ENCODE measurements at places on chromosomes 16 and 17.
A peak's percentile ranks its signal among the peaks of the same experiment; 100 is the strongest.

- DNase-seq = no peak
These were observed 51.8 kb upstream of the AKAP1 start for GRCh38 chr17:57033296-57033695.

DNA sequence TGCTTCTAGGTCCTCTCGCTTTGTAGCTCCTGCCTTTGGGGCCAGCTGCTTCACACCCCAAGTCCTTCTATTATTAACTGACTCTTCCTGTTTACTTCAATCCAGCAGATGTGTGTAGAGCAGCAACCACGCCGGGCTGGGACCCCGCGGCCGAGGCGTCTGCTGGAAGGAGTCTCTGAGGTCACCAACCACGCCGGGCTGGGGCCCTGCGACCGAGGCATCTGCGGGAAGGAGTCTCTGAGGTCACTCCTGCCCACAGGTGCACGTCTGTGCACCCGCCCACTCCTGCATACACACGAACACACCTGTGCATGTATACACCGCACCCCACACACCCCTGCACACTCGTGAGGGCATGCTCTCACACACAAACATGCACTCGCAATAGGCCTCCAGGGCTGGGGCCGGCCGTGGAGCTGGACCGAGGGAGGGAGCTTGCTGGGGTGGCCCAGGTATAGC lies 7.8 kb upstream of the TEX19 start:
- DNase-seq = no peak

DNA sequence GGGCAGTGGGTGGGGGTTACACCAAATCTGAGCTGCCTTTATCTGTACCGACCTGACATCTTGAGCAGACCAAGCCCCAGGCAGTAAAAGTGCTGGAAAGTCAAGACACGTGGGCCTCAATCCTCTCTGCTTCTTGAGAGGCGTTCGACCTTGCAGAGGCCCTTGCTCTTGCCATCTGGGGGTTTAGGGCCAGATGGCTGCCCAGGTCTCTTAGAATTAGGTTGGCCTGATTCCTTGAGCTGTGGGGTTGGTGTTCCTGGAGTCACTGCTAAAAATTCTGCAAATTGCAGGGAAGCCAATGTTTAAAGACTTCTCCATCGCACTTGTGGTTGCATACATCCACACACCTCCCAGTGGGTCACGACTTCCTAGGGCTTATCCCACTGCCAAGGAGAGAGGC lies 238.2 kb upstream of the ASIC2 start:
- no peak for DNase-seq

- peak; percentile 34 for DNase-seq
These were observed 7.5 kb upstream of the C16orf95 start for GRCh38 chr16:87324411-87325275.

- DNase-seq = peak; percentile 56
These were observed 348.3 kb downstream of the CPPED1 start for GRCh38 chr16:12455287-12455798.

DNA sequence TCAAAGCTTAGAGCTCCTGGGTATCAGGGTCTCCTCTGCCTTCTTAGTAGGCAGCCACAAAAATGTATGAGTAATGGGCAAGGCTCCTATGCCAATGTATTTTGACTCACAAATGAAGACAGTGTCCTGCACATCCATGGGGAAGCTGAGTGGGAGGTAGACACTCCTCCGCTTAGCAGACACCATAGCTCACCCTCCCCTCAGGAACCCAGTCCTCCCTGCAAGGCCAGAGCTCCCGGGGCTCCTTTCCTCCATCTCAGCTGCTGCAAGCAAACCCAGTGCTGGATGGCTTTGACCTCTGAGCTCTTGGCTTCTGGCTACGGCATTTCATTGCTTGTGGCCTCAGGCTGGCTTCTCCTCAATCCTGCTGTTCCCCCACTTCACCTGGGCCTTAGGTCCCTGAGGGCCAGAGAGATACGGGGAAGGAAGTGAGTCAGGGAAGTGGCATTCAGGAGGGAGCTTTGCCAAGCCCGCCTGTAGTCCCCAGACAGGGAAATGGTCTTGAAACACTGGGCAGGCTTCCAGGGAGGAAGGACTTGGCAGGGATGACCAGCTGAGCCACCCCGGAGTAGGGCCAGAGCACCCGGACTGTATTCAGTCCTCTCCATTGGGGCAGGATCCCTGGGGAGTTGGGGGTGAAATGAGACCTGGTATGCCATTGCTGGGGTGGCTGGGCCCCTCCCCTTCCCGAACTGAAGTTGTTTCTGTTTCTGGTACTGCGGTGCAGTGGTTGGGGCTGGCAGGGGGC lies 4.5 kb downstream of the ABCC3 start:
- no peak for DNase-seq

DNA sequence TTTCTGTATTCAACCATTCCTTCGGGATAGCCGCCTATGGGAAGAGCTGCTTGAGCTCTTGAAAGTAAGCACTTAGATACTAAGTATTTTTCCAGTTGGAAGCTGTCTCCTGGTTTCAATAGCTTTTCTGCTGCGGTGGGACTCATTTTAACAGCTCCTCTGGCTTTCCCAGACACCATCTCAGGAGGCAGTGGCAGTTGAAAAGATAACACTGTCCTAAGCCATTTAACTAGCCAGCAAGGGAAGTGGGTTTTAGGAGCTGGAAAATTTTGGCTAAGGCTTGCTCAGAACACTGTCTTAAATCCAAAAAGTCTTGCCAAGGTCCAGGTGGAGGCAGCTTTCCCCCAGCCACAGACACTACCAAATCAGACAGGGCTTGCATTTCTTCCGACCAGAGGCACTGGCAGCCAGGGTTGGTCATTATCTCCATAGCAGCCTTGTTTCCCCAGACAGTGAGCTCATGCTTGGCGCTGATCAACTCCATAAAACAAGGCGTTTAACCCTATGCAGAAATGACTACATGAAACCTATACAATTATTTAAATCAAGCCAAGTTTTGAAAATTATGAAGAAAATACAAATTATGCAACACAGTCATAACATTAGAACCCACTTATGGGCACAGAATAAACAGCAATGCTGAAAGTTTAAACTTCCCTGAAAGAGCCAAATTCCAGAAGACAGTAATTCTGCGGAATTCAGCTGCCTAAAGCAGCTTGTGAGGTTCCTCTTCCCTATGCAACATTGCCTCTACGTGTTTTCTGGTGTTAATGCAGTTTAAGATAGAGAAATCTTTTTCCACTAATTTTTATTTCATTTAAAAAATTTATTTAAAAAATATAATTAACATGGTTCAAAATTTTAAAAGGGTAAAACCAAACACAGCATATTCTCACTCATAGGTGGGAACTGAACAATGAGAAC lies 25.0 kb downstream of the GABARAPL2 start:
- no peak for DNase-seq

DNA sequence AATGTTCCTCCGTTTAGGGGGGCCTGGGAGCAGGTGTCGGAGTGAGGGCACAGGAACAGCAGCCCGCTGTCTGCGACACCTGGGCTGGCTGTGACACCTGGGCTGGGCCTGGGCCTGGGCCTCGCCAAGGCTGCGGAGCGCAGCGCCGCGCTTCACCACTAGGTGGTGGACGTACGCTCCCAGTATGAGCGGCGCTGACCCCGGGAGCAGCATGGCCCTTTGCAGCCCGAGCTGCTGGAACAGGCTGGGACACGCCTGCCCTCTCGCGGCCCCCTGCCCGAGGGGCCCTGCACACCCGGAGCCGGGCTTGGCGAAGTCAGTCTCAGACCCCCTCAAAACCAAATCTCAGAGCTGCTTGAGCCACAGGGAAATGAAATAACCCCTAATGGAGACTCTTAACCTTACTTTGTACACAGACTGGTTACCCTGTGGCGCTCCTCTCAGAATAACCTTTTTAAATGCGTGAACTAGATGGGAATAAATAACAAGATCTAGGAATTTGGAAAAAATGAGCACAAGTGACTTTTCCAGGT lies 38.6 kb upstream of the FA2H start:
- DNase-seq = peak; percentile 88

- no peak for DNase-seq
These were observed 2.0 kb downstream of the ADGRG1 start for GRCh38 chr16:57630407-57630797.

GRCh38 chr16:80896776-80897175 lies 92.4 kb upstream of the CDYL2 start:
- DNase-seq = no peak

- no peak for DNase-seq
These were observed 29.9 kb upstream of the ENDOV start for GRCh38 chr17:80385046-80385445.

DNA sequence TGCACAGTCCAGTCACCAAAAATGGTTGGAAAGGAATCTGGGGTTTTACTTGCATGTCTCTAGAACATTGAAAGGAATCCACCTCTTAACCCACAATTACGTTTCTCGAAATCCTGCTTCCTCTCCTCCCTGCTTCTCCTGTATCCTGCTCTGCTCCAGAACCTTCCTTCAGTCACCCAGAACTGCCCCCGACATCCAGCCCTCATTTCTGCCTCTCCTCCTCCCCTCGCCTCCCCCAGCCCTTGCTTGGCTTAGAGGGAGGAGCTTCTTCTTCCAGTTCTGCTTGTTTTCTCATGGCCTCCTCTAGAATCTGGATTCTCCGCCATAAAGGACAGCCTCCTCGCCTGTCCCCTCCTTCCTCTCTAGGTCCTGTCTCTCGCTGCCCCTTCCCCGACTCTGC lies 48.3 kb downstream of the ZDHHC7 start:
- no peak for DNase-seq

- no peak for DNase-seq
These were observed 24.2 kb downstream of the ACTG1 start for GRCh38 chr17:81488276-81488860.

DNA sequence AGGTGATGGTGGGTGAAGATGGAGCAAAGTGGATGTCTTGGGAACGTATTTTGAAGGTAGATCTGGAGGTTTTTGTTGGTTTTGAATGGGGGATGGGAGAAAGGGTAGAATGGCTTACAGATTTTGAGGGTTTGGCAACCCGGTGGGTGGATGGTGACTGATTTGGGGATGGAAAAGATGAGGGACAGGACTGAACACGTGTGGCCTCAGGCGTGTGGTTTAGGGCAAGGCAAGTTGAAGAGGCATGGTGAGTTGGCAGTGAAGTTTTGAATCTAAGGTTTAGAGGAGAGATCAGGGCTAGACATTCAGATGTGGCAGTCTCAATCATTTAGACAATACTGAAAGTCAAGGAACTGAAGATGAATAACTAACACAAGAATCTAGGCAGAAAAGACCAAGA lies 5.0 kb upstream of the DCTPP1 start:
- no peak for DNase-seq

GRCh38 chr16:80938004-80938878 lies 68.4 kb downstream of the CMC2 start:
- DNase-seq = no peak

GRCh38 chr17:78791840-78792709 lies 10.0 kb upstream of the CYTH1 start:
- no peak for DNase-seq

DNA sequence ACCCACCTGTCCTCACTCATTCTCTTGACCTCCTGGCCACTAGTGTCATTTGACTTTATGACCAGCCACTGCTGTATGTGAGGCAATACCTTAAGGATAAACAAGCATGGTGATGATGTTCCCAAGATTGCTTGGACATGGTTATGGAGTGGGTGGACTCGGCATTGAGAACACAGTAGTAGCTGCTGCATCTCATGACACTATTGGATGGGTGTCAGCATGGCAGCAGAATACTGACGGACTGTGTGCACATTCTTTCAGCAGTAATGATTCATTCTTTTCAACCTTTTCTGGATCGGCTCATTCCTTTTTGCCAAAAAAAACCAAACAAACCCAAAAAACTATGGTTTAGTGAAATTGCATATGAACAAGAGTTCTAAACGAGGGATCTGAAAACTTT lies 13.5 kb downstream of the SPECC1 start:
- no peak for DNase-seq

GRCh38 chr17:42750739-42751344 lies 6.0 kb upstream of the EZH1 start:
- no peak for DNase-seq

GRCh38 chr16:48124266-48124665 lies 31.5 kb downstream of the ABCC12 start:
- DNase-seq = no peak

DNA sequence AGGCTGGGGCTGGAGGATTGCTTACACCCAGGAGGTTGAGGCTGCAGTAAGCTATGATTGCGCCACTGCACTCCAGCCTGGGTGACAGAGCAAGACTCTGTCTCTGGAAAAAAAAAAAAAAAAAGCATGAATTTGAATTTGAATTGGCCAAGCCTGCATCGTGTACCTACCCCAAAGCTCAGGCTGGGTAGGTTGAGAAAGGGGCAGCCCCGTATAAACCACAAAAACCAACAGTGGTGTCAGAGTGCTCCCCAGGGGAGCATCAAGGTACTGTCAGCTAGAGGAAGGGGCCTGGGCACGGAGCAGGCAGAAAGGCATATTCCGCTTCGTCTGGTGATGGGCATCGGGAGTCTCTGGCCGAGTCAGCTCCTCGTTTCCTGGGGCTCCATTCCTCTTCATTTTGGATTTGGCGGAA lies 40.9 kb downstream of the RAP1GAP2 start:
- no peak for DNase-seq
